ENCODE measurements at places on chromosomes 1 and 21.

DNA sequence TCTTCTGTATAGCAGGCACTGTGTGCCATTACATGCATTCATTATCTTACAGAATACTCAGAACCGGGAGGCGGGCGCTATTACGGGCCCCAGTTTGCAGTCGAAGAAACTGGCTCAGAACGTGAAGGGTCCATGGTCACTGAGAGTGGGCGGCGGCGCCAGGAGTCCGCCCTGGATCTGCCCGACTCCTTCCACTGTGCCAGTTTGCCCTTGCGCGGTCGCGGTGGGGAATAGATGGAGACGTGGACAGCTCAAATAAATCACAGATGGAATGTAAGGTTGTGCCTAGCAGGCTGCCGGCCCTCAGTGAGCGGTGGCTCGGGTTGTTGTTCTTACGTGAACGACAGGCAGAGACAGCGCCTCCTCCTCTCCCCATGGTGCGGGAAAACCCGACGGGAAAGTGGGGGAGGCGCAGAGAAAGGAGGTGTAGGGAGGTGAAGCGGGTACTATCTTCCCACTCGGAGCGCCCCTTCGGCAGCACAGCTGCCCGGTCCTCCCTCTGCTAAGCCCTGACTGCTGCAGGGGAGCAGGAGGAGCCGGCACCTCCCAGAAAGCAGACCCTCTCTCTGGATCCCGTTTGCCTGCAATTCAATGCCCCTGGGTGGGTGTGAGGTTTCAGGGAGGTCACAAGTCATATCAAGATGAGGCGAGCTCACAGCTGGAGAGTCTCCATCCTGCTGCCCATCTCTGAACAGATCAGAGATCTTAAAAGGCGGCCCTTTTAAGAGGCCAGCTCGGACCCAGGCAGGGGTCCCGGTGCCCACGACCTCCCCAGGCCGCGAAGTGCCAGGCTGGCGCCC, 1.1 kb downstream of the COL9A2 start:
- no peak for DNase-seq

GRCh38 chr1:2414297-2414958, 2.1 kb upstream of the PEX10 start:
- peak; percentile 43 for DNase-seq

DNA sequence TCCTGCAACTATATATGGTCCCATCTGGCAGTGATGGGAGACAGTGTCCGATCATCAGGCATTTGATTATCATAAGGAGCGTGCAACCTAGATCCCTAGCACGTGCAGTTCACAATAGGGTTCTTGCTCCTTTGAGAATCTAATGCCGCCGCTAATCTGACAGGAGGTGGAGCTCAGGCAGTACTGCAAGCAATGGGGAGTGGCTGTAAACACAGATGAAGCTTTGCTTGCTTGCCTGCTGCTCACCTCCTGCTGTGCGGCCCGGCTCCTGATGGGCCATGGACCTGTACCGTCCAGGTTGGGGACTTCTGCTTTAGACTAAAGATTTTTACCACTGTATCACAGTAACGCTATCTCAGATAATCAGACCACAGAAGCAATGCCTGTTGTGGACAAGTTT, 63.8 kb downstream of the TGFB2 start:
- no peak for DNase-seq

DNA sequence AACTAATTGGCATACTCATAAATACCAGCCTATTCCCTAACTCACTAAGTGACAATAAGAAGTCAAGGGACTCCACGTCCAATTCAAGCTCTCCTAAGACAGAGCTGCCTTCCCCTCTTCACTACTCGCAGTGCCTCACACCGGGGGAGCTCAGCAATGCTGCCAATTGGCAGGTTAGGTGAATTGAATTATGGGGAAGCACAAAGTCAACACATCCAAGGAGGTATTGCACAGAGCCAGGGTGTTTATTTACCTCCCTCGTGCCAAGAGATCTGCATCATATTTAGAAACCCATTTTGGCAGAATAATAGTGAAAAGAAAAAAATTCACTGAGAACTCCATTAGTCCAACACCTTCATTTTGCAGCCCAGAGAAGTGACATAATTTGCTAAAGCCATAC, 20.4 kb upstream of the TNR start:
- DNase-seq: no peak

- no peak for DNase-seq
Observed at GRCh38 chr21:25955646-25956045, 214.9 kb downstream of the APP start.

Data from bone marrow (tissue), 2 donors.